Smooth muscle cell of the brain vasculature (primary cell): ENCODE measurements at places on chromosomes 3 and 15.

- DNase-seq, result no peak
These were observed 12.5 kb downstream of the DOCK3 start for GRCh38 chr3:50687127-50687751.

GRCh38 chr3:9146367-9147071 is 102.9 kb downstream of the SRGAP3 start:
- no peak for DNase-seq

GRCh38 chr3:171972871-171973348 is 66.5 kb upstream of the FNDC3B start:
- DNase-seq, result no peak

DNA sequence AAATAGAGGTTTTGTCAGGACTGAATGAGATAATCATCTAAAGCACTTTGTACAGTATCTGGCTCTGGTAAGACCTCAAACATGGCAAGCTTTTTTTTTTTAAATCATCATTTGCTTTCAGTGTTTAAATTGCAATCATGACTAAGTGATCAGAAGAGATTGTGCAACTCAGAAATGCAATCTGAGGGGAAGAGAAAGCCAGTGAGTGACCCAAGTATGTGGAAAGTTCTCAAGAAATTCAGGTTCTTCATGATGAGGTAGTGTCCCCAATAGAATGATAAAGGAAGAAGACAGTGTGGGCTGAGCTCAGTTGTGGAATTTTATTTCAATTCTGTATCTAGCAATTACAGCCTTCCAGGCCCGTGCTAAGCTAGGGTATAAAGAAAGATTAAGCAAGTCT is 132.2 kb upstream of the TBC1D5 start:
- no peak for DNase-seq

DNA sequence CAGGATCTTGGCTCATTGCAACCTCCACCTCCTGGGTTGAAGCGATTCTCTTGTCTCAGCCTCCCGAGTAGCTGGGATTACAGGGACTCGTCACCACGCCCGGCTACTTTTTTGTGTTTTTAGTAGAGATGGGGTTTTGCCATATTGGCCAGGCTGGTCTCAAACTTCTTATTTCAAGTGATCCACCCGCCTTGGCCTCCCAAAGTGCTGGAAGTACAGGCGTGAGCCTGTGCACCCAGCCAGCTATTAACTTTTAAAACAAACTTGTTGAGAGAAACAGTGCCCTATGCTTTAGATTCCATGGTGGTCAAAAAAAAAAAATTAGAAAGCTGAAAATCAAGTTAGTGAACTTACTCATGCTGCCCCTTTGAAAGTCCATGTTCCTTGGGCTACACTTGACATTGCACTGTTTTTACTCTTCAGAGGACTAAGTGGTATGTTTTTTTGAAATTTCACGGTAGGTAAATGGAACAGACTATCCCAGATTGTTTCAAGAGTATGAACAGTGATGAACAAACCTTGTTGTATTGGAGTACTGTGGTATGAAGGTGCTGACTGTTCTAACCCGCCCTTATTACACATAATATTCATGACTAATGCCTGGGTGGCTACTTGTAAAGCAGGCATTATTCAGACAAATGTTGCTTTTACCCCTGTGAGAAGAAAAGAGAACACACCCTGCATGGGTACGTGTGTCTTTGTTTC is 206.9 kb downstream of the KLHL25 start:
- no peak for DNase-seq

DNA sequence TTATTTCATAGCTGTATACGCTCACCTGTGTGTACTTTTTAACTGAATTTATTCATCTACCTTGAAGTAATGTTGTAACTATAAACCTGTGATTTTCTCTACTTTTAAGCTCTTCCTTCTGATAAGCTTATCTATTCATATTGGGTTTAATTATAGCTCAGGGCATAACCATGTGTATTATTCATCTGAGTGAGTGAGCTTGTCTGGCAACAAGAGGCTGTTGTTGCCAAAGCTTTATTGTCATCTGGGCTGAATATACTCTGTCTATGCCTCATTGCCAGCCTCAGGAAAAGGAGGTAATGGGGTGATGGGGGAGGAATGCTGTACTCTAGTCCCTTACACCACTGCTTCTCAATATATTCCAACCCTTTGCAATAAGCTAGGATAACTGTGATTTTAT is 292.4 kb downstream of the UBE2E2 start:
- DNase-seq, result no peak

- no peak for DNase-seq
These were observed 10.4 kb downstream of the CYP8B1 start for GRCh38 chr3:42865256-42865655.

- peak; percentile 7 for DNase-seq
These were observed 47.4 kb downstream of the TJP1 start for GRCh38 chr15:29774900-29775299.

DNA sequence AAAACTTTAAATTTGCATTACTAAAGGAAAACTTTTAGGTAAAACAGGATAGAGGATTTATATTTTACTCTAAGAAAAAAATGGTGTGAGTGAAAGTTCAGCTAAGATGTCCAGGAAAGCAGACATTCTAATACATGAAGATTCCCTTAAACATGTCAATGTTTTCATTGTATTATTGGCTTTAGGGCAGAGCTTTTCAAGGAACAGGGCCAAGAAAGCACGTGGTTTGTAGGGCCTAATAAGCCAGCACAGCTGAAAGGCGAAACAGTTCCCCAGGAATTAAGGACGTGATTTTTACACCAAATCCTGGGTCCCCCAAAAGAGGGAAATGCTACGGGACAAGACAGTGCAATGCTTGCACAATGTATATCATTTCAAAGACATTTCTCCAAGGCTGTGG is 48.6 kb upstream of the MKRN3 start:
- DNase-seq, result no peak

GRCh38 chr15:69380100-69380725 is 33.9 kb upstream of the KIF23 start:
- DNase-seq, result no peak

DNA sequence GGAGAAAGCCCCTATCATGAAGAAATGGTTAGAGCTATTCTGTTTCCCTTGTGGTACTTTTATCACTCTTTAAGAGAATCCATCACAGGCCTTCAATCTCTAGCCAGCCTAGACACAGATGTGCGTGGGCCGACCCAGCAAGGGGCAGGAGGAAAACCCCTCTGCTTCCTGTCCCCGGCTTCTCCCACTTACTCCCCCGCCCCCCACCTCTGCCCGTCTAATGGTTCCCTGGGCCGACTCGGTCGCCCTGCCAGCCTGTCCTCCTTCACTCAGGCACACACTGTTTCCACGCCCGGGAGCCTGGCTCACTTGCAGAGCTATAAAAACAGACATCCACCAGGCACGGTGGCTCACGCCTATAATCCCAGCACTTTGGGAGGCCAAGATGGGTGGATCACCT is 58.3 kb upstream of the TFRC start:
- no peak for DNase-seq
